Endothelial cell (in vitro differentiated cells): ENCODE measurements at places on chromosomes 3 and 15. TPM values are rescaled to one million over a fixed set of nuclear protein-coding genes. Genes with fewer than 3 reads are reported as not detected.

Gene ERICH6
- 0.31 TPM for total RNA-seq

Gene CLN6
- total RNA-seq, result 42.1 TPM

- no peak for DNase-seq
Measured at GRCh38 chr3:177598097-177598833, 401.0 kb upstream of the TBL1XR1 start.

GRCh38 chr15:63232943-63233342 is 43.5 kb downstream of the RAB8B start:
- DNase-seq, result no peak

GRCh38 chr15:99252326-99252725 is 1.0 kb downstream of the LRRC28 start:
- DNase-seq, result no peak

GRCh38 chr3:8767256-8767666 is 2.2 kb downstream of the OXTR start:
- DNase-seq, result no peak
